ENCODE measurements at places on chromosomes 4 and X.
A peak's percentile ranks its signal among the peaks of the same experiment; 100 is the strongest.

GRCh38 chrX:109351557-109351956 is 130.3 kb downstream of the GUCY2F start:
- DNase-seq = no peak

- DNase-seq = no peak
These were observed 33.6 kb downstream of the LNX1 start for GRCh38 chr4:53557669-53558064.

- DNase-seq = no peak
These were observed 86.9 kb upstream of the PHOX2B start for GRCh38 chr4:41835321-41835995.

- DNase-seq = no peak
These were observed 40.5 kb downstream of the AFF2 start for GRCh38 chrX:148540671-148541583.

- DNase-seq = peak; percentile 27
These were observed 30.7 kb upstream of the SMARCA5 start for GRCh38 chr4:143482840-143483239.

GRCh38 chr4:184188443-184189400 is 29.0 kb downstream of the ENPP6 start:
- DNase-seq = no peak

DNA sequence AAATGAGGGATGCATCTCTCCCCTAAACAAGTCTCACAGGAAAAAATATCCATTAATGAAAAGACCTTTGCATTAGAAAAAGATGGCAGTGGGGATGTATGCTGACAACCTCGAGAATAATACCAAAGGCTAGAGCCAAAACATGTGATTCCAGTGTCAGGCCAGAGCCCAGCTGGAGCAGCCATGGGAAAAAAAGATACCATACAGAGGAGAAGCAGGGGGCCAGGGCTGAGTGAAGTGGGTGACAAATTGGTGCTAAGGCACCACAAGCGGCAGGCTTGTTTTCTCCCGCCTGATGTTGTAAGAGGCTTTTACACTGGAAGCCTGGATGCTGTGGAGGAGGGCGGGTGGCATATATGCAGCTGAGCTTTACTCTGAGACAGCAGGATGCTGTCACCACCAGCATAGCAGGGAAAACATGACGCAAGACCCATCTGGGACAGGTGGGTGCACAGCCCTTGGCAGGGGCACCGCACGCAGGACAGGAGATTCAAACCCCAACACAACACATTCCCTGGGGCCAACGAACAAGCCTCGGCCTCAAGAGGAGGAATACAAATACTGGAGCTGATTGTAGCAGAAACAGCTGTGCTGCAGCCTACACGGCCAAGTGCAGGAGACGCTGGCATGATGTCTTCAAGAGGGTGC is 91.9 kb downstream of the TSPAN5 start:
- DNase-seq = no peak

GRCh38 chr4:165207016-165207430 is 338 bp upstream of the KLHL2 start:
- no peak for DNase-seq

DNA sequence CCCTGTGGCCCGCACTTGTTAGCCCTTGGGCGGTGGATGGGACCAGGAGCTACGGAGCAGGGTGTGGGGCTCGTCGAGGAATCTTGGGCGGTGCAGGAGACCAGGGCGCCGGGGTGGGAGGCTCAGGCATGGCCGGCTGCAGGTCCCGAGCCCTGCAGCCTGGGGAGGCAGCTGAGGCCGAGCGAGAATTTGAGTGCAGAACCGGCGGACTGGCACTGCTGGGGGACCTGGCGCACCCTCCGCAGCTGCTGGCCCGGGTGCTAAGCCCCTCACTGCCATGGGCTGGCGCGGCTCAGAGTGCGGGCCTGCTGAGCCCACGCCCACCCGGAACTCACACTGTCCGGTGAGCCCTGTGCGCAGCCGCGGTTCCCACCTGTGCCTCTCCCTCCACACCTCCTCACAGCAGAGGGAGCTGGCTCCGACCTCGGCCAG is 73.6 kb upstream of the TLL1 start:
- DNase-seq = no peak
